Stimulated activated CD4-positive, alpha-beta T cell treated with anti-CD3 and anti-CD28 coated beads, Interleukin-4, amount 100 ng/mL, for 4 hours (primary cell): ENCODE measurements at places on chromosomes 2 and 18.

DNA sequence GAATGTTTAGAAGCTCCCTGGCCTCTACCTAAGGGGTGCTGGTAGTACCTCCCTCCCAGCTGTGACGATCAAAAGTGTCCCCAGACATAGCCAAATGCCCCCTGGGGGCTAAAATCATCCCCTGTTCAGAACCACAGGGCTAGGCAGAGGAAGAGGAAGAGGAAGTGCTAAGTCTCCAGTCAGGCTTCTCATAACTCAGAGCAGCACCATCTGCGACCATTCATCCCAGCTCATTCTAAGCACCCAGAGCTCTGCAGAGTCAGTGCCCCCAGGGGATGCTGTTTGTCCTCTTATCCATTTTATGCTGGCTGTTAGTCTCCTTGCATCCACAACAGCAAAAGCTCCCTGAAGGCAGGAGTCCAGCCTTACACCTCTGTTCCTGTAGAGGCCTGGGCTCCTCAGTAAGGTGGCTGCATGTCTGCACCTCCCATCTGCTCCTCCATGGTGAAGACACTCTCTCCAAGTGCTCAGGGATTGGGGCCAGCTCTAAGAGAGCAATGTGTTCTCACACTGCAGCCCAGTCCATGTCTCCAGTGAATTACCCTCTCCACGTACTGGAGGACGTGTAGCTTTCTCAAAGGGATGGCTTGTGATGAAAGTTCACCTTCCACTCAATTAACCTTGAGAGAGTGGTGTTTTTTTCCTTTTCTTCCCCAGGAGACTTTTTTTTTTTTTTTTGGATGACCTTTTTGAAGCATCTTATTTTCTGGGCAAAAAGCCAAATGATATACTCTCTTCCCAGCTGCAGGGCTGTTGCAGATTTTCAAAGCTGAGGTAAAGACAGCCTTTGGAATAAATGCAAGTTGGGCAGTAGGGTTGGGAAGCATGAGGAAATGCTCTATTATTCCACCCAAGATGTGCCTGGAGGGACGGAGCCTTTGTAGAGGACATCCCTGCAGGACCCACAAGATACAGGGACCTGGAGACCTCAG lies 158.9 kb upstream of the SLC14A2 start:
- DNase-seq: no peak

- DNase-seq: no peak
Measured at GRCh38 chr18:64403784-64404503, 255.1 kb upstream of the LINC00305 start.

GRCh38 chr2:6184532-6185292 lies 492.5 kb downstream of the SOX11 start:
- DNase-seq: no peak

DNA sequence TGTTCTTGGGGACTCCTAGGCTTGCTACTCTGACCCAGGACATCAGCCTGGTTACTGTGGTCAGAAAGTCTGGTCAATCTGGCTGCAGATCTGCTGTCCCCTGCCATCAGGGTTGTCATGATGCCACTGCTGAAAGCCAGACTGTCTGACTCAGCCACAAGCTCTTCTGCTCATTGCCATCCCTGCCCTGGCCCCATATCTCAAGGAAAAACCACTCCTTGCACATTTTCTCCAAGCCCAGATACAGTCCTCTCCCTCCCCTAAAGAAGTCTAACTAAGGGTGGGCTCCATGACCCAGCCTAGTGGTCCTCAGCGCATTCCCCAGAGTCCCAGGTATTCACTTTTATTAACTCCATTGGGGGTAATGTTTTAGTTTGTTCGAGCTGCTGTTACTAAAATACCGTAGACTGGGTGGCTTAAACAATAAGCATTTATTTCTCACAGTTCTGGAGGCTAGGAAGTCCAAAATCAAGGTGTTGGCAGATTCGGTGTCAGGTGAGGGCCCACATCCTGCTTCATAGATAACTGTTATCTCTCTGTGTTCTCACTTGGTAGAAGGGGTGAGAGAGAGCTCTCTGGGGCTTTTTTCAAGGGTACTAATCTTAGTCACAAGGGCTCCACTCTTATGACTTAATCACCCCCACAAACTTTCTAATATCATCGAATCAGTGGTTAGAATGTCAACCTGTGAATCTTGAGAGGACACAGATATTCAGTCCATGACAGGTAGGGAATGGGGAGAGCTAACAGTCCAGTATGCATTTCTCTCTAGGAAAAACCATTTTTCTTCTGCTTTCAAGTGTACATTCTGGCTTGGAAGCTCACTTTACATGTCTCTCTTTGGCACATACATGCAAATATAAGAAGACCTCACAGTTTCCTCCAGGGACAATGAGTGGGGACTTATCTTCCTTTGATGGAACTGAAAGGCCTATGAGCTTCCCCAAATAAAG lies 94.8 kb upstream of the CXCR4 start:
- DNase-seq: no peak

DNA sequence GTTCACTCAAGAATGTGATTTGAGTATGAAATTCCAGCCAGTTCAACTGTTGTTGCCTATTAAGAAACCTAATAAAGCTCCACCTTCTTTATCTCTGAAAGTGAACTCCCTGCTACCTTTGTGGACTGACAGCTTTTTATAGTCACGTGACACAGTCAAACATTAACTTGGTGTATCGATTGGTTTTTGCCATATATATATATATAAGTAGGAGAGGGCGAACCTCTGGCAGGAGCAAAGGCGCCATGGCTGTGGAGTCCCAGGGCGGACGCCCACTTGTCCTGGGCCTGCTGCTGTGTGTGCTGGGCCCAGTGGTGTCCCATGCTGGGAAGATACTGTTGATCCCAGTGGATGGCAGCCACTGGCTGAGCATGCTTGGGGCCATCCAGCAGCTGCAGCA lies at the start of gene UGT1A1:
Gene UGT1A1, plus strand, starts transcription at position 228 of the 400 bp plus-strand sequence. Its CDS starts 18 bp downstream, at position 246.
- no peak for DNase-seq

GRCh38 chr2:133791191-133791590 lies 222.9 kb upstream of the NCKAP5 start:
- no peak for DNase-seq

DNA sequence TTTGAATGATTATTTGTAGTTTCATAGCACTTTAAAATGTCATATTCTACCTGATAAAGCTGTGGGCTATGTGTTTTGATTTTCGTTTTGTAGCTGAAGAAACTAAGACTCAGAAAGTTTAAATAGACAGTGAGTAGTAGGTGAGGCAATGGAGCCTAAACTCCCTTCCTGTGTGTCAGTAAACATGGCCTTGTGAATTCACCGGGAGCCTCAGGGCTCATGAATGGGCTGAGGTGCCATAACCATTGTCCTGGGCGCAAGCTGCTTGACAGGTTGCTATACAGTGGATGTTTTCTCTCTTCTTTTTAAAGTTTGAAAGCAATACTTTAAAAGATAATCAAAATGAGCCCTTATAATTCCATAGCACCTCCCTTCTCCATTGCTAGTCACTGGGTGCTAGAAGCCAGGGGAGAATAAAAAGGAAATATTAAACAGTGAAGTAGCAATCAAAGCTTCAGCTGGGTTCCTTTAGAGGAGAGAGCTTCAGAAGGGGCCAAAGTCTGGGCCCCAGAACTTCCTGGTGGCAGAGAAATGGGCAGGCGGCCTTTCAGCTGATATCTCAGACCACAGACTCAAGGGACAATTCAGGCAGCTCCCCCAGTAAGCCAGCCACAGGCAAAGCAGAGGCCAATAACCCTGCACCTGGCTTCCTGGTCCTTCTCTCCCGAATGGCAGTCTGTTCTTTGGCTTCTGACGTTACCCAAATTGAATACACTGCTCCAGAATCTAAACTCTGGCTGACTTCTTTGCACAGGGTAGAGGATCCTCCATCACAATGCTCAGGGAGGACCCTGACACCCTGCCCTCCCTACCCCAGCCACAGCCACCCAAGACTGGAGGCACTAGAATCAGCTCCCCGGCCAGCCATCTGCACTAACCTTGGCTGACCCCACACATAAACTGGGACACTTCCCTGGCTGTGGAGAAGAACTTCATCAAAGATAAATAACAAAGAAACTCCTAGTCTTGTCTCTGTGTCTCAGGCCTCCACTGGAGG lies 51.8 kb upstream of the NPAS2 start:
- no peak for DNase-seq

DNA sequence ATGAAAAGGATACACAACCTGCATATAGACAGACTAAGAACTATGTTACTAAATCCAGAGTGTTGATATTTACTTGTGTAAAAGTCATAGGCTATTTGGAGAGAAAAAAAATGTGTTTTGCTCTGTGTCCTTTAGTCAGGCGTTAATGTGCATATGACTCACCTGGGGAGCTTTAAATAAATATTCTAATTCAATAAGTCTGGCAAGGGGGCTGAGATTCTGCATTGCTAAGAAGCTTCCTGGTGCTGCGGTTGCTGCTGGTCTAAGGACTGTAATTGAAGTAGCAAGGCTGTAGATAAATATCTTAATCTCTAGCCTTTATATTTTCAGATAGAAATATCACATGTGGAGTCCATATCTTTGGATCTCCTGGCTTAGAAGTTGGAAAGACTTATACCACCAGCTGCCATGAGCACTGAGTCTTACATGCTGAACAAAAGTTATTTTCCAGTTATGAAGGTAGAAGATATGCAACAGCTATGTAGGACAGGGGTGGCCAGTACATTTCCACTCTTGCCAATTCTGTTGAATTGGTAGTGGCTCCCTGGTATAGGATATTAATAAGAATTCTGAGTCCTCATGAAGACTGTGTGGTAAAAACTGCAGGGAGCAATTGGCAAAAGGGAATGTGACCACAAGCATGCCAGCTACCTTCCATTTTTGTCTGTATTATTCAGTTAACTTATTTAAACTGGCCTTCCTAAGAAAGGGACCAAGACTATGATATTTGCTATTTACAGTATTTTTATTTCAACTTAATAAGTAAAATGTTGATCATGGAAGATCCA lies 4.8 kb downstream of the SPAG16 start:
- no peak for DNase-seq

- DNase-seq: no peak
Measured at GRCh38 chr2:97779141-97779540, 65.8 kb downstream of the ZAP70 start.

GRCh38 chr2:37895140-37895539 lies 29.9 kb upstream of the RMDN2 start:
- DNase-seq: no peak

DNA sequence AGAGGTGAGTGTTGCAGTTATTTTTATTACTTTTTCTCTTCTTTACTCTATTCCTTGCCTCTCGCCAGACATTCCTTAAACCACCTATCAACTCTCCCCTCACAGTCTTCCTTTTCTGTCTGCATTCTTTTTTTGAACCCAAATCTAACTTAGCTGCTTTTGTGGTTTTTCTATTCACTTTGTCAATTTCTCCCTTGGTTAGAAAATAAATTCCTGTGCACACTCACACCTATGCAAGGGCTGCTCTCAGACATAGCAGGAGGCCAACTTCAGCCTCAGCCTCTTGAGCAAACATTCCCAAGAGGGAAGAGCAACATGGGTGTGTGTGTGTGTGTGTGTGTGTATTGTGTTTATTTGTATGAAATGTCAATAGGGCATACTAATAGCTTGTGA lies 808.6 kb downstream of the RNF144A start:
- DNase-seq: no peak

DNA sequence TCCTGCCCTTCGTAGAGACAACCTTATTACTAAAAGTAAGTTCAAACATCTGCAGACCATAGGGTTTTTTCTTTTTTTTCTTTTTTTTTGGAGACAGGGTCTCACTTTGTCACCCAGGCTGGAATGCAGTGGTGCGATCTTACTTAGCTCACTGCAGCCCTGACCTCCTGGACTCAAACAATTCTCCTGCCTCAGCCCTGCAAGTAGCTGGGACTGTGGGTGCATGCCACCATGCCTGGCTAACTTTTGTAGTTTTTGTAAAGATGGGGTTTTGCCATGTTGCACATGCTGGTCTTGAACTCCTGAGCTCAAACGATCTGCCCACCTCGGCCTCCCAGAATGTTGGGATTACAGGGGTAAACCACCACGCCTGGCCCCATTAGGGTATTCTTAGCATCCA lies 32.4 kb downstream of the HADHA start:
- DNase-seq: no peak

GRCh38 chr2:22807872-22808271 lies 577.1 kb upstream of the KLHL29 start:
- no peak for DNase-seq

GRCh38 chr2:191638802-191639172 lies 39.1 kb upstream of the NABP1 start:
- no peak for DNase-seq

DNA sequence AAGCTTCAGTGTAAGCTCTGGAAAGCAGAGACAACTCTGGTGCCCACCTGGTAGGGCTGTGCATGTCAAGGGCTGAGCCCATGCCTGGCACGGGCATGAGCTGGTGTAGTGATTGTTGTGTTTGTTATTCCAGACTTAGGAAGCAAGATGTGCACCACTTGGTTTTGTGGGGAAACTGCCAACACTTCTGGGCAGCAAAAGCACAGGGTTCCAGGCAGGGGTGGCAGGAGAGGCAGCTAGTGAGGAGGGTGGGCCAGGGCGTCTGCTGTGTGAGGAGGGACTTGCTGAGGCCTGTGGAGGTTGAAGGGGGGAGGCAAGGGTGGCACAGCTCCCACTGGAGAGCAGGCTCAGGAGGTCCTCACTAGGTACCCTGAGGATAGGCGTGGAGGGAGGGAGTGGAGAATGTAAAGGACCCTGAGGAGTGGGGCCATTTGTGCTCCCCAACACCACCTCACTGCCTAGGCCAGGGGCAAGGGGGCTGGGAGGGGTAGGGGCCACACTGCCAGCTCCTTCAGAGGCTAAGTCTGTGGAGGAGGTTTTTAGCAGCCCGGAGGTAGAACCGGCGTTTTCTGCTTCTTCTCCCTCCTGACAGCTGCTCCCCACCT lies 104.0 kb upstream of the POU3F3 start:
- no peak for DNase-seq

DNA sequence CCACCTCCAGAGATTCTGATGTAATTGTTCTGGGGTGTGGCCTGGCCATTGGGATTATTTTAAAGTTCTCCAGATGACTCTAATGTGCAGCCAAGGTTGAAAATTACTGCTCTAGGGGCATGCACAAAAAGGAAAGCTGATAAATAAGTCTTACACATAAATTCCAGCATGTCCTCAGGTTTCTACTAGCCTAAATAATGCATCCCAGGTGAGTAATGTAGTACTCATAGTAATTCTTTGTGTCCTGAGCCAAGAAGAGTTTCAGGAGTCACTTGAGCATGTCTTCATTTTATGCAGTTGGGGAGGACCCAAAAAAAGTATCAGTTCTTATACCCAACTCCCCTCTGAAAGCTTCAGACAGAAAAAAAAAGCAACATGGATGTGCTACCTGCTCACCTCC lies 130.1 kb upstream of the SP5 start:
- DNase-seq: no peak

GRCh38 chr18:49051311-49051967 lies 100.7 kb upstream of the SMAD7 start:
- DNase-seq: no peak

GRCh38 chr2:176636401-176636800 lies 367.2 kb downstream of the MTX2 start:
- DNase-seq: no peak

DNA sequence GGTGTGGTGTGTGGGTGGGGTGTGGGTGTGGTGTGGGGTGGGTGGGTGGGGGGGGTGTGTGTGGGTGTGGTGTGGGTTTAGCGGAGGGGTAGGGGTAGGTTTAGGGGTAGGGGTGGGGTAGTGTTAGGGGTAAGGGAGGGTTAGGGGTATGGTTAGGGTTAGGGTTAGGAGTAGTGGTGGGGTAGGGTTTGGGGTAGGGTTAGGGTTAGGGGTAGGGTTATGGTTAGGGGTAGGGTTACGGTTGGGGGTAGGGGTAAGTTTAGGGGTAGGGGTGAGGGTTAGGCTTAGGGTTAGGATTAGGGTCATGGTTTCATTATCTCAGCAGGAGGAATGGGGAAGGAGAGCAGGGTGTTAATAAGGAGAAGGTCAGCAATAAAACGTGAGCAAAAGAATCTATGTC lies 11.3 kb upstream of the PARD6G start:
- DNase-seq: no peak
